ENCODE measurements at places on chromosomes 6 and 20.
A peak's percentile ranks its signal among the peaks of the same experiment; 100 is the strongest.

- DNase-seq = no peak
These were observed 185.3 kb downstream of the PKHD1 start for GRCh38 chr6:51901766-51902764.

DNA sequence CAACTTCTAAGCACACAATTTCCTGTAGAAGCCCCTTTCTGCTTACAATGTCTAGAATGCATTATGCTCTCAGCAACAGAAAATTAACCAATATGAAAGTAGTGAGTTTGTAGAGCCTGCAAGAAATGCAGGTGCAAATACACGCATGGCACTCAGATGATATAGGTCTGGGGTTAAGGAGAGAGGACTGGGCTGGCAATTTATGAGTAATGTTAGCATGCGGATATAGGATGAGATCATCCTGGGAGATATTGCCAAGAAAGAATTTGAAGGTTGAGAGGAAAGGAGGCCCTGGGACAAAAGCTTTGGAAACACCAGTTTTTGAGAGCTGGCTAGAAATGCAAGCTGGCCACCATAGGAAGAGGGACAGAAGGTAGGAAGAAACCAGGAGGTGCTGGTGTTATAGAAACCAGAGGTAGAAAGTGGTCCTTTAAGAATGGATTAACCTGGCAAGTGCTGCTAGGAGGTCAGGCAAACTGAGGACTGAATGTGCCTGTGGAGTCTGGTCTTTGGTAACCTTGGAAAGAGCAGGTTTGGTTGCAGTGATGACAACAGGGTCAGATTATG, 183.2 kb upstream of the MYLIP start:
- no peak for DNase-seq

DNA sequence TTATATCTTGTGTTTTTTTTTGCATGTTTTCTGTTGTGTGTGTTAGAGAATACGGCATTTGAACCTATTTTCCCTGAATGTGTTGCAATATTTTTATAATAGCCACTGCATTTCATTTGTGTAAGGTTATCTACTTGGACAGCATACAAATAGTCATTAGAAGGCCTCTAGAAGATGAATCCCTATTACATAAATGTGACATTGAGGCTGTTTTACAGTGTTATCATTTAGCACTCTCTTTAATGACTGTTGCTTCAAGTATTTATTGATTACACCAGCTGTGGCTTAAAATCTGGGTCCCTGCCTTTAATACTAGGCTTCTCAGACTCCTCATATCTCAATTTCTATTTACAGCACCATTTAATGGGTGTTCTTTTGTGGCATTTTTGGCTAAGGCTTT, 465.8 kb downstream of the FRK start:
- no peak for DNase-seq

- no peak for DNase-seq
These were observed 114.8 kb downstream of the LRFN2 start for GRCh38 chr6:40472353-40472752.

DNA sequence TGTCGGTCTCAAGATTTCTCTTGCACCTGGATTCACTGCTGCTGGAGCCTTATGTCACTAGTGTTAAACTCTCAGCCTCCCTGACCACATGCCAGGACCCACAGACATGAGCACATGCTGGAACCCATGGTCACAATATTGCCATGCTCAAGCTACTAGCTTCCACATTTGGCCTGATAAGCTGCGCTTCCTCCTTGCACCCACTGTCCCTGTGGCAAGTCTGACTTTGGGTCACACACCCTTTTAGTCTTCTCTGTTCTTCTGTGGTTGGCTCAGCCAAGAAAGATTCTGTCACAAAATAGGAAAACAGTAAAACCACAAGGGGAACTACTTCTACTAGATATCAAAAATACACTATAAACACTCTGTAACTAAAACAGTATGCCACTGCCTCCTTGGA, 68.9 kb upstream of the HDAC2 start:
- DNase-seq = no peak

GRCh38 chr6:53236241-53236640, 87.6 kb upstream of the GCM1 start:
- no peak for DNase-seq

DNA sequence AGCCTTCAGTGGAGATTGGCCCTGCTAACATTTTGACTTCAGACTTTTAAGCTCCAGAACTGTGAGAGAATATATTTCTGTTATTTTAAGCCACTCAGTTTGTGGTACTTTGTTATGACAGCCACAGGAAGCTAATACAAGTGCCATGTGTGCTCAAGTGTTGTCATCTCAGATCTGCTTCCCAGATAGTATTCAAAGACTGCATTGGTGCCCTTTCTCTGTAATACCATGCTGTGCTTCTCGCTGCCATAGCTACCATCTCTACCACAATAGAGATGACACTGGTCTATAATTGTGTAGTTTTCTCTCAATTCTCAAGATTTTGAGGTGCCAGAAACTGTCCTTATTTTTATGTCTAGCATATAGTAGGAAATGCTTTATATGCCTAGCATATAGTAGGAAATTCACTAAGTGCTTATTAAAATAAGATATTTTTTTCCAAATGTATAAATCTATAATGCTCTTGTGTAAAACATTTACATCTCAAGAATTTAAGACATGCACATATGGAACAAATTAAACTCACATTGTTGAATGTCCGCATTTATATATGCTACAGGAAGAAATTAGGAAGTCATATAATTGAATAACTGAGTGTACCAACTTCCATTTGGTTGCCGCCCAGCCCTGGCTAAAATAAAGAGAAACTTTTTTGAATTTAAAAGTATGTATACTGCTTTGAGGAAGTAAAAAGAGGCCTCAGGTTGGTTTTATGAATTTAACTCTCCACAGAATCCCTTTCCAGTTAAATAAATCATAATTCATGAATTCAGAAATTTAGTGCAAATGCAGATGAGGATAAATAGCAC, 77.6 kb downstream of the TPBG start:
- DNase-seq = no peak

DNA sequence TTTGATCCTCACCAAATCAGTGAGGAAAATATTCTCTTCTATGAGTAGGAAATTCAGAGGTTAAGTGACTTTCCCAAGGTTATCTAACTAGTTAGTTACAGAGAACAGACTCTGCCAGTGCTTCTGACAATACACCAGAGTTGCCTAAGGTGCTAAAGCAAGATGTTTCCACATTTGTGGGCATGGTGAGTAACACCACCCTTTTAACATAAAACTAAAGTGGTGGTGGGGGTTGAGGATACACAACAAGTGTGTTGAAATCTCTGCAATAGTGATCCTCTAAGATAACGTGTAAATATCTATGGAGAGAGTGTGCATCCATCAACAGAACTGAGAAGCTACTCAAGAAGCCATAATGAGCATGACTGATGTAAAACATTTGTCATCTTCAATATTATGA, 11.7 kb downstream of the VNN2 start:
- DNase-seq = no peak

DNA sequence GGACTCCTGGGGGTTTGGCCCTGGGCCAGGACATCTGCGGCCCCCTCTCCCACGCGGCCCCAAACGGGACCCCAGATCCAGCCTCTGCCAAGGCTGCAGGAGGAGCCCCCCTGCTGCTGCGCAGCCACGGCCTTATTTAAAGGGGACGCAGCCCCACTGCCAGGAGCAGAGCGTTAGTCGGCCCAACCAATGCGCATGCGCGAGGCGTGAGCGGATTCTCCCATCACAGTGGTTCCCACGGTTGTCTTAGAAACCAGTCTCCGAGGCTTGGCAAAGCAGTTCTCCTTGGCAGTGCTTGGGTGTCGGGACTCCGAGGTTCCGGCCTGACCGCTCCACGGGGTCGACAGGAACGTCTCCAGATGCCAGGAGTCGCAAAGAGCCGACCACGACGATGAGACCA, 288.3 kb upstream of the ZNF337 start:
- DNase-seq = no peak

- no peak for DNase-seq
These were observed 109.5 kb downstream of the LCA5 start for GRCh38 chr6:79427721-79428120.

DNA sequence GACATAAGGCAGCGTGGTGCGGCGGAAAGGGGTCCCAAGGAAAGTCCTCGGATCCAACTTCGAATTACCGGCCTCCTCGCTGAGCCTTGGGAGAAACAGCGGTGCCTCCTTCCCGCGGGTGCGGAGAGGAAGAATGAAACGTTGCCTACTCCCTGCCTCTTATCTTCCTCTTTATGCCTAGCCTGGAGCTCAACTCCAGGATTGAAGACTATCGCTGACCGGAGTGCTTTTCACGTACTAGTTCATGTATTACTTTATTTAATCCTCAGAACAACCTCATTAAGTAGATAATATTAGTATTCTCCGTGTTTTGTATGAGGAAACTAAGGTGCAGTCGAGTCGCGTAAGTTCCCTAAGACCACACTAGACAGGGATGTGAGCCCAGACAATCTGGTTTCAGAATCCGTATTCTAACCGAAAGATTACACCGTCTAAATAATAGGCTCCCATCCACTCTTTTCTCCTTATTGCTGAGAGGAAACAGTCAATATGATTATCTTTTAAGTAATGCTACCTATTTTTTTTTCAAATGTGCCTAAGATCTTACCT, 793 bp upstream of the PDSS2 start:
- peak; percentile 51 for DNase-seq

GRCh38 chr6:116492331-116493067, 18.9 kb upstream of the CALHM5 start:
- no peak for DNase-seq

DNA sequence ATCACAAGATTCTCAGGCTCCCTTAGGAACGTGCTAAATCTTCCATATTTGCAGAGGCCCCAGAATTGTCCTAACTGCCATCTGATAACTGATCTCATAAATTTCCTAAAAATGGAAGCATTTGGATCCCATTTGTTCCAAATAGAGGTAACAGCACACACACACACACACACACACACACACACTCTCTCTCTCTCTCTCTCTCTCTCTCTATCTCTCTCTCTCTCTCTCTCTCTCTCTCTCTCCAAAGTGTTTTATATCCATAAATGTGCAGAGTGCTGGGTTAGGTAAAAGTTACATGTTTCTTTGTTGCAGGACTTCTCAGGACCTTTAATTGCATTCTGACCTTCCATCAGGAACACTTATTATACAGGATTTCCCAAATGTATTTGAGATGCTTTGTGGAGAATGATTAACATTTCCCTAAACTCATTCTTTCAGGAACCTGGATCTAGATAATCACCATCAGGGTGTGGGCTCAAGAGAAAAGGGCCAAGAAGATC, 8.5 kb upstream of the STK38 start:
- DNase-seq = no peak

DNA sequence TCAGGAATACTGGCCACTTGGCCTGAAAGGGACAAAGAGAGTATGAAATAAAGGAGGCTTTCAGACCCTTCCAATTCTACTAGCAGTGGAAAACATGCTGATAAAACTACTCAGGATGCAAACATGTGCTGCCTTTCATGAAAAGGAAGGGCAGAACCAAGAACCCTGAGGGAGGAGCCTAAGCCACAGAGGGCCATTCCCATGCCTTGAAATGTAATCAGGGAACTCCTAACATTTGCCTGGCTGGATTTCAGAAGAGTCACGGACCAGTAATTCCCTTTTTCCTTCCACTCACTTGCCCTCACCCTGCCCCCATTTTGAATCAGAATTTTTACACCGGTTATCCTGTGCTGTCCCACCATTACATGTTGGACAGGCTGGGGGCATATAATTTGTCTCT, 116.2 kb downstream of the LAMP5 start:
- DNase-seq = no peak

DNA sequence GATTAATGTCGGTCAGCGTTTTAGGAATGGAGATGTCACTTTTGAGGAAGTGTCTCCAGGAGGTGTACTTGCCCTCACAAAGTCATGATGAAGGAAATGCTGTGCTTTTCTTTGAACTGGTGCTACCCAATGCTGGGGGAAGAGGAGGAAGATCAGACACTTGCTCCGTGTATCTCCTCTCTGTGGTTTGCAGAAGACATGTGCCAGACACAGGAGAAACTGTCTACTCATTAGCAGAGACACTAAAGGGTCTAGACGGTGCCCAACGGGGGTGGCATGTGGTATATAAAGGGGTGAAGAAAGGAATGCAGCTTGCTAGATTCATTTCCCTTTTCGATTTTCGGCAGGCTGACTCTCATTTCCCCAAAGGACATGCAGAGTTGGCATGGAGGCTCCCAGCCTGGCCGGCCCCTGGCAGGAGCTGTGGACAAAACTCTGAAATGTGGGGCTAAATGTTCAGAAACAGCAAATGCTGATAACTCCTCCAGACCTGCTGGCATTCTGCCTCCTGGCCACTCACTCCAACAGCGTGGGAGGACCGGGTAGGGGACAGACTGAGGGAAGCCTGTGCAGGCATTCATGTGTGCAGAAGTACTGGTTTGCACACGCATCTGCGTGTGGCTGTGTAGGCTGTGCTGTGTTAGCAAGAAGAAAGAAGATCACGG, 59.6 kb upstream of the QKI start:
- DNase-seq = peak; percentile 93

- DNase-seq = no peak
These were observed 41.4 kb upstream of the ARID1B start for GRCh38 chr6:156735751-156736150.

- no peak for DNase-seq
These were observed 242.1 kb downstream of the GJA1 start for GRCh38 chr6:121677571-121677970.

DNA sequence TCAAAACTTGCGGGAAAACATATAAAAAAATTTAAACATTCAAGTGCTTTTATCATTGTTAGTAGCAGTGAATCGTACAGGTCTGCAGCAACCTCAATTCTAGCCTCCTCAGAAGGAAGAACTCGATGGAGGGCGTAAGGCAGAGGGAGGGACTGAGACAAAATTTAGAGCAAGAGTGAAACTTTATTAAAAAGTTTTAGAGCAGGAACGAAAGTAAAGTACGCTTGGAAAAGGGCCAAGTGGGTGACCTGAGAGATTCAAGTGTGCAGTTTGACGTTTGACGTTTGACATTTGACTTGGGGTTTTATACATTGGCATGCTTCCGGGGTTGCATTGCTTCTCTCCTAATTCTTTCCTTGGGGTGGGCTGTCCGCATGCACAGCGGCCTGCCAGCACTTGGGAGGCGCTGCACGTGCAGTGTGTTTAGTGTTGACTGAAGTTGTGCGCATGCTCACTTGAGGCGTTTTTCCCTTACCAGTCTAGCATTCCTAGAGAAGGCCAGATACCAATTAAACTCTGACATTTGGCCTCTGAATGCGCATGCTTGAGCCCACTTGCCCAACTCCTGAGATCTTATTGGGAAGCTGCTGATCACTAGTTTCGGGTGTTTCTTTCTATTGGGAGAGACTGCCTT, 82.6 kb downstream of the TBX18 start:
- DNase-seq = no peak

DNA sequence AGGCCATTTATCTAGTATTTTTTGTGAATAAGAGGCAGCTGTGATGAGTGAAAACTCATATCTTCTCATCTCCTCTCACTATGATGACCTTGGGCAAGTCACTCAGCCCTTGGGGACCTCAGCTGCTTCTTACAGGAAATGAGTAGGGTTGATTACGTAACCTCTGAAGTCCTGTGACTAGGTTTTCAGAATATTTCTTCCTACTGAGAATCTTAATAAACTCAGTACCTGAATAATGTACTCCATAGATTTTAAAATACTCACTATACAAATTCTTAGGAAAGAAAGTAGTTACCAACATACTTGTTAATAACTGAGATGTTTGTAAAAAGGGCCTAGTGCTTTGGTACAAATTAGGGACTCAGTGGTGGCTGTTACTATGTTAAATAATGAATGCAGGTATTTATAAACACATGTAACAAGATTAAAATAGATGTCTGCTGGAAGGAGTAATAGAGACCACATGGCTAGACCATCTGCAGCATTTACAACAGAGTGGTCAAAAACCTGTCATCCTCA, 60.9 kb downstream of the RPRD1B start:
- no peak for DNase-seq

- DNase-seq = no peak
These were observed 18.4 kb upstream of the PARD6B start for GRCh38 chr20:50712771-50713656.
